ENCODE measurements at places on chromosomes 1 and 21.

DNA sequence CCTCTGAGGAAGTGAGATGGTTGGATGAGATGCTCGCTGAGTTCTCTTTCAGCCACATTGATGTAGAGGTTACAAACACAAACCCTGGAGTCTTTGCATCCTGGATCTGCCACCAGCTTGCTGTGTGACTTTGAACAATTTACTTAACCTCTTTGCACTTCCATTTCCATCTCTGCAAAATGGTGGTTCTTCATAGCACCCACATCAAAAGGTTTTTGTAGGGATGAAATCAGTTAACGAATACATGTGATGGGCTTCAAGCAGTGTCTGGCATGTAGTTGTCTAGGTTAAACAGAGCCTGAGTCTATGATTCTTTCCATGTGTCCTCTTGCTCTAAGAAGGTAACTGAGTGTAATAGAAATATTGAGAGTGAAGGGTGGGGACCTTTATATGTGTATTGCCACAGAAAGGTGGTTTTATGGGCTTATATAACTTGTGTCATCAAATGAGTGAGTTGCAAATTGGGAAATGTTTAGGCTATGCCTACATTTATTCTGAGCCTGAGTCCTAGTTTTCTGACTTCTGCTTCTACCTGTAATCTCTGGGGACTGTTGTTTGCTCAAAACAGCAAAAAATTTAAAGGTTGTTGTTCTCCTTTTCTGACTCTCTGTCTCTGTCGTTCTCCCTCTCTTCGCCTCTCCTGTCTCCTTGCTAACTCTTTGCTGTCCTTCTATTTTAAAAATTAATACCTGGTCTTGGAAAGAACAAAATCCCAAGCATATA is 27.3 kb upstream of the LRRN2 start:
- DNase-seq: no peak

DNA sequence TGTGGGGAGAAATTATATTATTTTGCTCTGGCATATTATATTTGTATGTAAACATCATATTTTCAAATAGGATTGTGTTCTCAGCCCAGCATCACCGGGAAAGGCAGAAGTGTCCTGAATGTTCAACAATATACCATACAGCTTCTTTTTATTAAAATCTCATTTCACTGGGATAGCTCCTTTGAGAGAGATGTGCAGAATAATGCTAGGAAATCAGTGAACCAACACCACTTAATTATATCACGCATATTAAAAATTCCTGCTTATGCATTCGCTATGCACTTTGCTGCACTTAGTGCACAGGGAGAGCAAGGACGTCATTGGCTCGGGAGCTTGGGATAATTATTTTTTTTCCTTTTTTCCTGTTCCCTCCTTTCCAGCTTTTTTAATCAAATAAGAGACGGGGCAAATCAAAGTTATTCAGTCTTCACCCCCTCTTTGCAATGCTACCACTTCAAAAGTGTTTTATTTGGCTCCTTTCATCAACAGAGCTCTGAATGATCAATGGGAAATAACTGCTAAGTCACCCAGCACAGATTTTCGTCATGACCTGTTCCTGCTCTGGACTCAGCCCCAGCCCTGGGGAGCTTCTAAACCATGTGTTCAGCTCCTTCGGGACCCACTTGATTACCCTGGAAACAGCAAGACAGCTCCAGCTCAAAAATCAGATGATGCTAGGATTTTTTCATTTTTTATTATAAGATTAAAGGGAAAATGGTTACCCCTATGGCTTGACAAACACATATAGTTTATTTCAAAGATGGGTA is 165.5 kb upstream of the DUSP10 start:
- no peak for DNase-seq

DNA sequence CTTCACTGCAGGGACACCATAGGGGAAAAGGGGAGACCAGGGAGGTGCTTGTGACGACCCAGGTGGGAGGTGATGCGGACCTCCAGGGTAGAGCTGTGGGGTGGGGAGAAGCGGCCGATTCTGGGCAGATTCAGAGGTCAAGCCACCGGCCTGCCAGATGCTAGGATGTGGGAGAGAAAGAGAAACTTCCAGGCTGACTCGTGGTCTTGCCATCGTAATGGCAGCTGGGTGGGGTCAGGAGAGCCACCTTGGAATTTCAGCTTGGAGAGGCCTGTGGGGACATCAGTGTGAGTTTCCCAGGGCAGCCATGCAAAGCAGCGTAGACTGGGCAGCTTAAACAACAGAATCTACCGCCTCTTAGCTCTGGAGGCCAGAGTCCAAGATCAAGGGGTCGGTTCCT is 258.0 kb upstream of the VAMP3 start:
- DNase-seq: no peak

DNA sequence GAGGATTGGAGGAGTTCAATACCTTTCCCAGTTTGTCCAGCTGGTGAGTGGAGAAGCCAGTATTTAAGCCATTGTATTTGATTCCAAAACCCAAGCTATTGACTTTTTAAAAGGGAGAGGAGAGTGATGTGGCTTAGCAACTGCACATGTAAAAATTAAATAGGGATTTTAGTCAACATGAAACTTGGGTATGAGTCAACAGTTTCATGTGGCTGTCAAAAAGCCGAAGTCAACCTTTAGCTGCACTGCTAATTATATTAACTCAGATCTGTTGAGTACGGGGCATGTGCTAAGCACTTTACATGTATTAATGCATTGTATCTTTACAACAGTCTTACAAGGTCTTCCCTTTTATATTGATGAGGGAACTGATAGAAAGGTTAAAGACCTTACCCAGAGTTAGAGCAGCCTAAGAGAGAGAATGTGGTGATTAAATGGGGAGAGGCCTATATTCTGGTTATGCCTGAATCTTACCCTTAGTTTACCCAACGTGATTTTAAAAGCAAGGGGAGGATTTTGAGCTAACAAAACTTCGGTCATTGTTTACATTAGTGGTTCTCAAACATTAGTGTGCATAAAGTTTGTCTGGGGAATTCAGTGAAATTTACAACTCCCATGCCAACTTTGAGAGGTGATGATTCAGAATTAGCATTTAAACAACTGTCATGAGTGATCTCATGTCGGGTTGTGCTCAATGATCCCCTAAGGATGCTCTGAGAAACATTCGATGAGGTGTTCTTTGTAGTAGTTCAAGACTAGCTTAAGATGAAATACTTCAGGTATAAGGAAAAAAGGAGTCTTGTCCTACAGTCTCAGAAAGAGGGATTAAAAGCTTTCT is 6.9 kb upstream of the SLC35F3 start:
- no peak for DNase-seq

GRCh38 chr1:232789651-232790050 is 15.6 kb upstream of the MAP10 start:
- DNase-seq: no peak

GRCh38 chr1:27630859-27631491 is 4.0 kb downstream of the FGR start:
- DNase-seq: no peak

- no peak for DNase-seq
Measured at GRCh38 chr1:20431176-20431460, 54.9 kb downstream of the CAMK2N1 start.

DNA sequence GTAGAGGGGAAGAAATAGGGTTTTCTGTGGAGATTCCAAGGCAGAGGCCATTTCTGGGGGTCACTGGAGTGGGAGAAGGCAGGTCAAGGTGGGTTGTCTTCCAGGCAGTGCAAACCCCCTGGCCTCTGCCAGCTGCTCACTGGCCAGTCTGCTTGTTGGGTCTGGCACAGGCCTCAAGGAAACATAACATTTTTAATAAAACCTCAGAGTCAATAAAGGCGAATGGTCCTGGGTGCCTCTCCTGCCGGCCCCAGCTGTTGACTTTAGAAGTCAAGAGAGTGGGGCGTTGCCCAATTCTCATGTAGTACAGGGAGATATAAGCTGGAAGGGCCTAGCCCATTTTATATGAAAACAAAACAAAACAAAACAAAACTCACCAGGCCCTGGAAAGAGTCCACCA is 36.6 kb downstream of the RUNX3 start:
- DNase-seq: no peak

GRCh38 chr1:219927956-219928790 is at the start of gene SLC30A10:
TSS of gene SLC30A10 (minus strand) at chr1:219928557. CDS start at chr1:219928440, 117 bp downstream.
- DNase-seq: peak; percentile 42

GRCh38 chr1:208526613-208527125 is 282.5 kb upstream of the PLXNA2 start:
- no peak for DNase-seq

GRCh38 chr21:43274946-43275310 is 106.1 kb downstream of the CRYAA start:
- DNase-seq: no peak

DNA sequence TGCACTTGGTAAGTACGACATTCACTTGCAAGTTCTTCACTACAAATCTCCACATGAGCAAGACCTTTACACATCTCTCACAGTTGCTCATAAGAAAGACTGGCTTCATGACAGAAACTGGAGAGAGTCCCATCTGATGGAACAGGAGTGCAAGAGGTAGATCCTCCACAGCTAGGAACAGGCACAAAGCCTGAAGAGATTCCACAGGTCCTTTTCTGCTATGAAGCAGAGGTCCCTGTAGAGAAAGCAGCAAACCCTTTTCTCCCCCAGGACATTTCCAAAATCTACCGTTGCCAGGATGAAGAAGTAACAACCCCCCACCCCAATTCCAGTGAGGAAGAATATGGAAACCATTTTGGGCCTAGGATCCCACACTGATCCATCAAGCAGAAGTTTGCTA is 47.3 kb downstream of the EIF4G3 start:
- DNase-seq: no peak

- DNase-seq: no peak
Measured at GRCh38 chr1:94279462-94279861, 42.1 kb upstream of the ARHGAP29 start.

GRCh38 chr1:121595089-121595488 is 410.3 kb downstream of the SRGAP2C start:
- DNase-seq: no peak

GRCh38 chr1:100699744-100700143 is 19.8 kb upstream of the VCAM1 start:
- no peak for DNase-seq

- DNase-seq: peak; percentile 26
Measured at GRCh38 chr21:31974454-31974985, 101.7 kb downstream of the HUNK start.
